ENCODE measurements at places on chromosomes 4 and X.

DNA sequence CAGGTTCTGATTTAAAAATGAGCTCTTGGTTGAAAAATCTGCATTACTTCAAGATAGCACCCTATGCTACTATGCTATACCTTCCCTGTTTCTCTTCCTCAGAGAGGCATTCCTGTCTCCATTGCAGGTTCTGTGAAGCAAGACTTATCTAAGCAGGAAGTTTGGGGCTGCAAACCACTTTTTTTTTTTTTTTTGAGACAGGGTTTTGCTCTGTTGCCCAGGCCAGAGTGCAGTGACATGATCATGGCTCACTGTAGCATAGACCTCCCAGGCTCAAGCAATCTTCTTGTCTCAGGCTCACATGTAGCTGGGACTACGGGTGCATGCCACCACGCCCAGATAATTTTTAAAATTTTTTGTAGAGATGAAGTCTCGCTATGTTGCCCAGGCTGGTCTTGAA, 4.0 kb upstream of the CCNG2 start:
- no peak for DNase-seq

GRCh38 chr4:14532436-14532835, 469.8 kb upstream of the CPEB2 start:
- DNase-seq: no peak

DNA sequence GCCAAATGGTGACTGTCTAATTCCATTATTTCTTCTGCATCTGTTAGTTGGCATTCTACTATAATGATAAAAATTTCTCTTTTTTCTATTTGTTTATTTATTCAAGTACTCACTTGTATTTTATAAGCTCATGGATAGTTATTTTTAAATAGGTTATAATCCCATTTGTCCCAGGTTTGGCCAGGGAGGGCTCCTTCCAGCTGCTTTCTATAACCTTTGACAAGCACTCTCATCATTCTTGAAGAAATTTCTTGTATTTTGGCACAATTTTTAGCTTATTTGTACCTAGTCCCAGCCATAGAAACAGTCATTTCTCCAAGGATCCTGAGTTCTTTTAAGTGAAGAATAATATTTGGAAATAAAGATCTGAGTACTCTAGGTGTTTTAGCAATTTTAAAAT, 1038.6 kb upstream of the AGA start:
- no peak for DNase-seq

DNA sequence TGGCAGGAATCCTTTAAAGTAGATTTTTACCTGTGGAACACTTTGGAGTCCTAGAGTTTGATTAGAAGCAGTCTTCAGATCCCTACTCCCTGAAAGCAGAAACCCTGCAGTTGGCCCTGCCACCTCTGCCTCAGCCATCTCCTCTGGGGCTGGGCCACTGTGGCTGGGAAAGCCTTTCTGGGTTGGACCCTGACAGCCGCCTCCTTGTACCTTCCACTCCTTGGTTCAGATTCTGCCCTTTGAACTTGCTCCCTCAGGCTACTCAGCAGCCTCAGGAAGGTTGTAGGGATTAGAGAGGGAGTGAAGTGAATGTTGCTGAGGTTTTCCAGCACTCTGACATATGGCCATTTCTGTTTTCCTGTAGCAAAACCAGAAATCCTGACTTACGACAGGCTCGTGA, 65.5 kb downstream of the KIT start:
- DNase-seq: no peak

Data from RWPE1 (cell line).